ENCODE measurements at places on chromosomes 1 and 21.

DNA sequence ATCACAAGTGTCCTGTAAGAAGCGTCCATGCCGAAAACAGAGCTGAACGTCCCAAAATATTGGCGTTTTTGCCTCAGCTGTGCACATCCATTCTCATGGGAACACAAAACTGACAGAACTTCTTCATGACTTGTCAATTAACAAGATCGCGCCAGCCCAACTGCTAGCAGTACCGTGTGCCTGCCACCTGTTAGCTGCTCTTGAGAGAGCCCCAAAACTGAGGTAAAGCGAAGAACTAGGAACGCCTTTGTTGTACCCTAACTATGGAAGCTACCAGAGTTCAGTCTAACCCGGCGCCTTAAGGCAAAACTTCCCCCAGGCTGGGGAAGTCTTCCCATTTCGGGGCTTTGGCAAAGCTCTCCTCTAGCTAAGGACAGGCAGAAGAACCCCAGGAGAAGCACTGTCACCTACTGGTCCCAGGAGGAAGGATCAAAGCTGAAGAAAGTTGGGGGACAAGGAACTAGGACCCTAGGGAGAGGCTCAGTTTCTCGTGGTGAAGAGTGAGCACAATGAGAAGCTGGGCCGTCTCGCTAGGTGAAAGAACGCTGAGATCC is 719 bp downstream of the EYA3 start:
- no peak for DNase-seq

GRCh38 chr1:37089750-37090149 is 55.4 kb upstream of the GRIK3 start:
- DNase-seq = no peak

GRCh38 chr1:194568610-194569009 is 1382.2 kb upstream of the B3GALT2 start:
- no peak for DNase-seq

- DNase-seq = no peak
These were observed 4.3 kb downstream of the TAF5L start for GRCh38 chr1:229621663-229622062.

DNA sequence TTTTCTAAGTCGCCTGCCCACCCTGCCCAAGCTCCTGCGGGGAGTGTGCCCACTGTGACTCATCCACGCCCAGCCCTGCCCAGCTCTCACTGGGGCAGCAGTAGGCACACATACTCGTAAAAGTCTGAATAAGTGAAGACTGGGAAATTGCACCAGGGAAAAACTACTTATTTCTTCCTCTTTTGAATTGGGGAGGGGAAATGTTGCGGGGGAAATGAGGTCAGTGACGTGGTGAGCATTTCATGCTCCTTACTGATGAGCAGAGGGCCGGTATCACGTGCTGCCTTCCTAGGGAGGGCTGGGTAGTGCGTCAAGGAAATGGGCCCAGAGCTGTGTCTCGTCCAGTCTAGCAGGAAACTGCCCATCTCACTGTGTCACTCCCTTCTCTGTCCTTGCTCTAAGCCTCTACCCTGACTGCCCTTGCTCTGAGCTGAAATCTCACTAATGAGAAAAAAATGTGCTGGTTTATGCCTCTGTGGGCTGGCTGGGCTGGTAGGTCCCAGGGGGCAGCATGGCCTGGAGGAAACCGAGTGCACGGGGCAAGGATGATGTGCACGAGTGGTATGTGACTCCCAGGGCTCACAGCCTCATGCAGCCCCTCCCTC is 13.5 kb upstream of the TNFRSF1B start:
- no peak for DNase-seq

GRCh38 chr1:153623101-153623500 is 4.2 kb downstream of the S100A13 start:
- DNase-seq = no peak

DNA sequence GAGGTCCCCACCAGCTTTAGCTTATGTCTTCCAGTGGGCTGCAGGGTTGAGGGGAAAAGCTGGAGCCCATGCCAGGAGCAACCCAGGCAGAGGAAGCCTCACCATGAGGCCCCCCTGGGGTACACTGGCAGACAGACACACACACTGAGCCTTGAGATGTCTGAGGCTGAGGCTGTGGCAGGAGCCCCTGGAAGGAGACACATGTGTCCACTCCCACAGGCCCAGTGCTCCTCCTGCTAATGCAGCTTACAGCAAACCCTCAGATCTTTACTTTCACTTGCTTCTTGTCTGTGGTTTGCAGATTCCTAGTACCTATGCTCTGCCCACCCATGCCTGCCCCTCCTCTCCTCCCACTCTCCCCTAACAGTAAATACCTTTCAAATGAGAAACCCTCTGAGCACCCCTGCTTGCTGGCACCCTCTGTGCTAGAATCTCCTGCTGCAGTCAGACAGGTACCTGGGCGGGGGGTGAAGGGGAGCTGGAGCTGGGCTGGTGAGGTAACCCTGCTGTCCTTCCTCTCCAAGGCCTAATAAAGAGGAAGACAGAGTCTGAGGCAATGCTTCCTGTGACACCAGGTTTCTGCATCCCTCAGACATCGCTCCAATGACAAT is 63.4 kb upstream of the NEK2 start:
- DNase-seq = no peak

DNA sequence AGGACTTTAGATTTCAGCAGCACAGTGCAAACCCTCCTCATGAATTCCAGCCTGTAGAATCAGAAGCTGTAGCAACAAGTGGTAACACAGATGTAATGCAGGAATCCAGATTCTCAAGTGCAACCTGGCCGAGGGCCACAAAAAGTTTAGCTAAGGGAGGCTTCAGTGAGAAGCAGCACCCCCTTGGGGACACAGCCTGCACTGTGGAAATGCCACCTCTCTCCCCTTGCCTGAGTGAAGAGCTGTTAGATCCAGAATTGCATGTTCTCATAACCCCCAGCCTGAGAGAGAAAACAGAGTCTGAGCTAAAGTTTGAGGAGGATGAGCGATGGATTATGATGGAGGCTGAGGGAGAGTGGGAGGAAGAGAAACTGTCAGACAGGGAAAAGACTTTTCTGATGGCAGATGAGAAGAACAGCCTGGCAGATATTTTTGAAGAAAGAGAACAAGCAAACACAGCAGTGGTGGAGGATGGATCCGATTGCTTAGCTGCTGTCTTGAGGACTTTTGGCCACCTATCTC is 80.5 kb upstream of the BMP8A start:
- DNase-seq = peak; percentile 27

- DNase-seq = no peak
These were observed 517.6 kb upstream of the ADGRL4 start for GRCh38 chr1:79524126-79524525.

DNA sequence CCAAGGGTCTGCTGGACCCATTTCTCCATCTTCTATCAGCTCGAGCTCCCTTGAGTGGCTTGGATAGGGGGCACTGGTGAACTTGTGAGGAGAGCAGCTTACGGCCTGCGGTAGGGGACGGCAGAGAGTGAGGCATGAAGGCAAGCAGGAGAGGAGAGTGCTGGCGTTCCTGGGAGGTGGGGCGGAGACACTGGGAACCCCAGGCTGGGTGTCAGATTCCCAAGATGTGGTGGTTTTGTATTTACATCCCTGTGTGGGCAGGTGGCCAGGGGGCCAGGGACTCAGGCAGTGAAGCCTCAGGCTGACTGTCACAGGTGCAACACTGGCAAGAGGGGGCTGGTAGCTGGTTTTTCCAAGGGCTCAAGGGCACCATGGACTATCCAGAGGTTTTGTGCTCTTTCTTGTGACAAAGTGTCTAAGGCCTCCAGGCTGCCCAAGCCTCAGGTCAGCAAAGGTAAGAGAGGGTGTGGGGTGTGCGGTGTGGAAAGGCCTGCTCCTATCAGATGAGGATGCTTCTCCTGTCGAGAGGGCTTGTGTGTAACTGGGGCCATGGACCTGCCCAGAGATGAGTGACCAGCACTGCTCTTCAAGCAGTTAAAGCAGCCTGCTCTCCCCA is 45.1 kb upstream of the ROR1 start:
- DNase-seq = no peak

GRCh38 chr1:161510477-161510876 is 5.2 kb downstream of the FCGR2A start:
- no peak for DNase-seq

GRCh38 chr1:14733048-14733778 is 134.7 kb downstream of the KAZN start:
- DNase-seq = no peak

DNA sequence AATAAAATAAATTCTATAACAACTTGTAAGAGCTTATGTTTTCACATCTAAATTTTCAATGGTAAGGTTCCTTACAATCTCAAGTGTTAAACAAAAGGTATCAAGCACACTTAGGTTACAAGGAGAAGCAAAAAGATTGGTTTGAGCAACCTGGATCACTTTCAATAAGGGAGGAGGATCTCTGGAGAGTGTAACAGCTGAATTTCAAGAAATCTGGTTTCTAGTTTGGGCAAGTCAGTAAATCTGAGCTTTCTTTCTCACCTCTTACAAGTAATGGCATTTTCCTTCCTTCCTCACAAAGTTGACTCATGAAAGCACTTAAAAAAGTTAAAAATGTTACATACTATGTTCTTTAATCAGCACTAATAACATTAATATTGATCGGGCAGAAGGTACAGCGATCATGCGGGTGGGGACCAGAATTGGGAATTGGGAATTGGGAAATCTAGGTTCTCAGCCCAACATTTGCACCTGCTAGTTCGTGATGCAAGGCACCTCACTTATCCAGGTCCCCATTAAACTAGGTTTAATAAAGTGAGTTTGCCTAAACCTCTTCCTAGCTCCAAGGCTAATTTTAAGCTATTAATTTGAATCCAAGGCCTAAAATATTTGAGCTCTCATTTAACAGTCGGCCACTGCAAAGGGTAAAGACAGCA is 3.1 kb downstream of the NUCKS1 start:
- no peak for DNase-seq

GRCh38 chr1:7912145-7912544 is 28.5 kb downstream of the TNFRSF9 start:
- DNase-seq = no peak

DNA sequence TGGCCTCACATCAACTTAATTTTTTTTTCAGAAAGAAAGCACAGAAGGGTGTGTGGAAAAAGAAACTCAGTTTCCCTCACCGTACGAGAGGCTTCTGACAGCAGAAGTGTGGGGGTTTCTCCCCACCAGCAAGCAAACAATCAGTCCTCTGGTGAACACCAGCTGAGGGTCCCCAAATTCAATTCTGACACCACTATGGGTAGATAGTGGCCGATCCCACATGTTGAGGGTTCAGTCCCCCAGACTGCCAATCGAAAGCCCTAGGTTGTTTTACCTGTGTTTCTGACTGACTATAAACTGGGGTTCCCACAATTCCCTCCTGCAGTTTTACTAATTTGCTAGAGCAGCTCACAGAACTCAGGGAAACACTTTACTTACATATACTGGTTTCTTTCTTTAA is 2.1 kb downstream of the IFI6 start:
- no peak for DNase-seq

DNA sequence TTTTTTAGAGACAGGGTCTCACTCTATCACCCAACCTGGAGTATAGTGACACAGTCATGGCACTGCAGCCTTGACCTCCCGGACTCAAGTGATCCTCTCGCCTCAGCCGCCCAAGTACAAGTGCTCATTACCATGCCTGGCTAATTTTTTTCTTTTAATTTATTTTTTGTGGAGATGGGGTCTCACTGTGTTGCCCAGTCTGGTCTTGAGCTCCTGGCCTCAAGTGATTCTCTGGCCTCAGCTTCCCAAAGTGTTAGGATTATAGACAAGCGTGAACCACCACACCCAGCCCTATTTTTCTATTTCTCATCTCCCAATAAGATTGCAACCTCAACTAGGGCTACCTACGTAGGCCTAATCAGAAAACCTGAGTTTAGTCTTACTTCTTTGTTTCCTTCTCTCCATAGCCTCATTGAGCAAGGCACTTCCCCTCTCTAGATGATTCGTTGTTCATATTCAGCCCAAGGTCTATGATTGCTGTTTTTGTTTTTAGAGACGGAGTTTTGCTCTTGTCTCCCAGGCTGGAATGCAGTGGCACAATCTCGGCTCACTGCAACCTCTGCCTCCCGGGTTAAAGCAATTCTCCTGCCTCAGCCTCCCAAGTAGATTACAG is 1.1 kb upstream of the KPNA6 start:
- DNase-seq = no peak

GRCh38 chr1:203913073-203913521 is 51.7 kb downstream of the SNRPE start:
- DNase-seq = no peak

DNA sequence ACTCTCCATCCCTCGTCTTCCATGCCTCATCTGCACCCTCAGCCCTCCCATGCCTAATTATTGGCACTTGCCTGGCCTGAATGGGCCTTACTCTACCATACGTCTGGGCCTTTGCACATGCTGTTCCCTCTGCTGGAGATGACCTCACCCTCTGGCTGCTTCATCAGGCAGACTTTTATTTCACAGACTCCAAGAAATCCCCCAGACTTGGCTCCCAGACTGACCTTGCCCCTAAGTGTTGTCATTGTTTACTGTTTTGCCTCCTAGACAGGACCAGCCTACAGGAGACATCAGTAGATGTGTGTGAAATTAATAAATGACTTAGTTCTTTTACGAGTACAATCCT is 5.2 kb upstream of the AHDC1 start:
- DNase-seq = no peak

DNA sequence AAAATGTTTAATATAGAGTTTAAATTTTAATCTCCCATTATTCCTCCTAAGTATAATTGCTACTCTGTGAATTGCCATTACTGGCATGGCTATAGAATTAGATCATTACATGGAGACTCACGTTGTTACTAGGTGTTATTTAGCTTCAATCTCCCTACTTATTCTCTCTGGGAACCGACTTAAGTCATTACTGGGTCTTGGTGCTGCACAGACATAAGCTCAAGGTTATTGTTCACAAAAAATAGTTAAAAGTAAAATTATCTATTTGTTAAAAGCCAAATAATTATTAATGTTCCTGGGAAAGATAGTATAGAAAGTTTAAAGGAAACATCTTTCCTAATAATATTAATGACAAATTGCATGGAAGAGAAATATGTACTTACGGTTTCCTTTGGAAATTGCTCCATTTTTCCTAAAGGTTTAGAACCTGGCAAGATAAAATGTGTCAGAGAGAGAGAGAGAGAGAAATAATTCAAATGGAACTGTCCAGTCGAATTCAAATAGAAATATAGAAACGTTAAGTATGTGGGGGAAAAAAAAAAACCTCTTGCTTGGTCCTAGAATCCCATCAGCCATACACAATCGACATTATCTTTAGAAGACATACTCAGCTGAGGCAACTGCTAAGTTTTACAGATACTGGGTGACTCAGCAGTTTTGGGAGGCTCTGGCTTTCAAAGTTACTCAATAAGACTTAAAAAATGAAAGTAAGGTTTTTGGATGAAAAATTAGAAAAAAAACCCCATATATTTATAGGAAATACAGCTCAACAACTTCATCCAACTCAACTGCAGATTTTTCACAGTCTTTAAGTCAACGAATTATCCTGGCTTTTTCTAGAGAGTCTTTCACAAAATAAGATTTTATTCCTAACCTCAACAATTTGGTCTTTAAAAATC is at the start of gene SPTA1:
TSS of gene SPTA1 (minus strand) at position 605 of the 899 bp plus-strand sequence. CDS start at position 407, 198 bp downstream.
- DNase-seq = no peak

- DNase-seq = no peak
These were observed 8.6 kb downstream of the FNDC5 start for GRCh38 chr1:32861904-32862695.

GRCh38 chr1:212484701-212485570 is 52.2 kb downstream of the NENF start:
- DNase-seq = no peak

- no peak for DNase-seq
These were observed 54.8 kb upstream of the NRDC start for GRCh38 chr1:51933344-51933743.

GRCh38 chr1:226110249-226111097 is 48.0 kb downstream of the H3-3A start:
- DNase-seq = no peak

All from SIG-M5 (cell line).